ENCODE measurements at places on chromosomes 4 and X. TPM values are rescaled to one million over a fixed set of nuclear protein-coding genes. Genes with fewer than 3 reads are reported as not detected.

Gene GPR173
- 0.86 TPM for total RNA-seq

Gene MAP3K15
- 1.5 TPM for total RNA-seq

Gene ATP8A1
- 173 TPM for total RNA-seq

Gene MAP7D2
- 0.57 TPM for total RNA-seq

Gene FAAH2
- 4.5 TPM for total RNA-seq

Gene PRMT9
- 5.7 TPM for total RNA-seq

Gene PF4V1
- not detected for total RNA-seq

Gene TMEM144
- 16.7 TPM for total RNA-seq

Gene SGMS2
- total RNA-seq, result 186 TPM

Gene CT45A1
- not detected for total RNA-seq

Gene FAM9C
- total RNA-seq, result not detected

Gene IDH3G
- 98.5 TPM for total RNA-seq

Gene WDFY3
- 52.0 TPM for total RNA-seq

Gene TMEM154
- 5.8 TPM for total RNA-seq

Gene GRK4
- total RNA-seq, result 3.3 TPM

Gene RNF150
- 1.0 TPM for total RNA-seq

Gene FAM236D
- total RNA-seq, result not detected

Gene AKAP4
- not detected for total RNA-seq

Gene IL13RA1
- total RNA-seq, result 83.3 TPM

Gene F8A1
- total RNA-seq, result 9.3 TPM

Gene SPOCK3
- total RNA-seq, result not detected

Gene S100G
- not detected for total RNA-seq

Gene UPF3B
- total RNA-seq, result 5.6 TPM

Gene MID1
- total RNA-seq, result 32.9 TPM

Gene ZAR1
- 4.2 TPM for total RNA-seq

Gene NWD2
- total RNA-seq, result not detected

Gene MXRA5
- total RNA-seq, result 1.0 TPM
